ENCODE measurements at places on chromosomes 16 and 17.

DNA sequence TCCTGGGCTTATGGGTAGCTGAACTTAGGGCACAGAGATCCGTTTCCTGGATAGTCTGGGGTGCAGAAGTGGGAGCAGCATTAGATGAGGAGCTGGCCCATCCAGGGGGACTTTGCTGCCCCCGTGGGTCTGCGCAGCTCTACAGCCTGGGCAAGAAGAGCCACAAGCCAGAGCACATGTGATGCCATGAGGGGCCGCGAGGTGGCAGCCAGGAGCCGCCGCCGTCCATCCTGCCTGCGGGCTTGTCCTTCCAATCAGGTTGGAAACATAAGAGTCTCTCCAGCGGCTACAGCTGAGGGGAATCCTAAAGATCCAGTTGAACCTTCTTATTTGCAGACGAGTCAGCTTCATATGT, 21.9 kb downstream of the C1QTNF1 start:
- peak; percentile 62 for DNase-seq

GRCh38 chr16:75340741-75341491, 89.5 kb upstream of the BCAR1 start:
- DNase-seq: no peak

- DNase-seq: no peak
Measured at GRCh38 chr16:69131167-69131838, 1.1 kb downstream of the CHTF8 start.

DNA sequence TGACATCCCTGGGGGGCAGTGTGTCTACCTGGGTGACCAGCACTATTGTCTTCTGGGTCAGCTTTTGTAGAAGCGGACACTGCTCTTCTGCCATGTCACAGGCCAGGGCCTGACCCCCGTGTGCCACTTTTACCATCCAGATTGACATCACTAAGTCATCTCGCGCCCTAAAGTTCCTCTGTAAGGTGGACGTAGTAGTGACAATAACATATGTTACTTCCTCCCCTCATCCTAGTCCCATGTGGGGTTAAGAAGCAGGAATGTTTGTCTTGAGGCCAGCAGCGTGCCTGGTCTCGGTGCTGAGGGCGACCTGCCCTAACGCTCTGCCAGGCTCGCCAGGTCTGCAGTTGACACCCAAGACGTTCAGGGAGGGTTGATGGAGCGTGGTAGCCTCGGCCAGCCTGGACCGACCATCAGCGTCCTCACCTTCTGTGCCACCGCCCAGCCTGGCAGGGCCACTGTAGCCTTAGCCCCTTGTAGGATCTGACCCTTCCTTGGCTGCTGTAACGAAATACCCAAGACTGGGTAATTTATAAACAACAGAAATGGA, 20.7 kb downstream of the GAA start:
- DNase-seq: no peak

GRCh38 chr16:58492066-58492465, 7.9 kb upstream of the NDRG4 start:
- DNase-seq: no peak

GRCh38 chr16:87832741-87833502, 36.4 kb downstream of the SLC7A5 start:
- no peak for DNase-seq

DNA sequence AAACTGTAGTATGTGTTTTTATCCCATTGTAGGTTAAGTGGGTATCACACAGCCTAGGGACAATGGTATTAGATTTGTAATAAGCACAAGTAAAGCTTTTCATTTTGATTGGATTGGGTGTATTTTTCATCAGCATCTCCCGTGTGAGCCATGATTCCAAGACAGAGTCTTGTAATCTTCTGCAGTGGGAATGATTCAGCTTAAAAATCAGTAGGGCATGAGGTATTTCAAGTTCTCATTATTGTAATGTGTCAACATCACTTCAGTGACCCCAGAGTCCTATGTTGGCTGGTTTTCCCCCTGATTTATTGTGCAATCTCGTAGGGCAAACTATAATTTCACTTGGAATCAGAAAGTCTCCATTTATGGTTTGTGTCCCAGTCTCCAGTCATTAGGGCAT, 833.2 kb upstream of the RBFOX1 start:
- DNase-seq: no peak

DNA sequence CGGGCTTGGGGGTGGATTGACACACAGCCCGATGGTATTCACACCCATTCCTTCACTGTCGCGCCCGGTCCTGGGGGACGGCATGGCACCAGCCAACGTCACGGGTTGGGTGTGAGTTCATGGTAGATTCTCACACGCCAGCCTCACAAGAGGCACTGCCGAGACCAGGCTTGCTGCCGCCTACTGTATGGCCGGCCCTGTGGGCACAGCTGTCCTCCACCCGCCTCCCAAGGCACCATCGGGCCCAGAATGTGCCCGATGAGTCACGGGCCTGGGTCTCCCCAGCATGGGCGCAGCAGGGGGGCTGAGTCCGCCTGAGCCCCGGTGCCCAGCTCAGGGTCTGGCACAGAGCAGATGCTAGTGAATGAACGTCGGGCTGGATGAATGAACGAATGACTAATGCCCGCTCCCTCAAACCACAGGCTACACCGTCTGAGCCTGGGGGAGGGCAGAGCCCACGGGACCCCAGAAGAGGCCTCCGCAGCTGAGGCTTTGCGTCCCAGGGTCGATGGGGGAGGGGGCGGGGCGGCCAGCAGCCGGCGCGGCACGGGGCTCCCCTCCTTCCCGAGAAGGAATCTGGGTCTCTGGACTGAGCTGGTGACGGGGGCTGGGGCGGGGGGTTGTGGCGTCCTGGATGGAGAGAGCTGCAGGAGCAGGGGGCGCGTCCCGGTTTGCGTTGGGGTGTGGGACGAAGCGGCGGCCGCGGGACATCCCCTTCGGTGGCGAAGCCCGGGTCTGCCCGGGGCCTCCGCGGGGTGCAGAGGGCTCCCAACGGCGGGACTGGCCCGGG, 829 bp downstream of the PITPNM3 start:
- peak; percentile 5 for DNase-seq

DNA sequence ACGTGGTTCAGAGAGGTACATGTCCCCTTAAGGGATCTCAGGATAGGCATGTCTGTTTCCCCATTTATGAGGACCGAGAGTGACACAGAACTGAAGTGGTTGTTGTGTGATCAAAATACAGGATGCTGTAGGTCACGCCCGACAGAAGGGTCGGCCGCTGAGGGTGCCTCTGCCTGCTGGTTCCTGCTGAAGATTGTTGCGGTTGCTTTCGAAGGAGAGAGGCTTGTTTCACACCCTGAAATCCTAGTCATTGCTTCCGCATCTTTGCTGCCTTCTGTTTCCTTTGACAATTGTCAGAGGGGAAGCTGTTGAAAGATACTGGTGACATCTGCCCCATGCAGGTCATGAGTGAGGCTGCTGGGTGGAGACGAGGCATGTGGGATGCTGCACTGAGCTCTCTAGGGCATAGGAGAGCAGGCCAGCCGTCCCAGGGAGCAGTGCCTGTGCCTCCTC, 3.8 kb upstream of the NAT9 start:
- peak; percentile 34 for DNase-seq

DNA sequence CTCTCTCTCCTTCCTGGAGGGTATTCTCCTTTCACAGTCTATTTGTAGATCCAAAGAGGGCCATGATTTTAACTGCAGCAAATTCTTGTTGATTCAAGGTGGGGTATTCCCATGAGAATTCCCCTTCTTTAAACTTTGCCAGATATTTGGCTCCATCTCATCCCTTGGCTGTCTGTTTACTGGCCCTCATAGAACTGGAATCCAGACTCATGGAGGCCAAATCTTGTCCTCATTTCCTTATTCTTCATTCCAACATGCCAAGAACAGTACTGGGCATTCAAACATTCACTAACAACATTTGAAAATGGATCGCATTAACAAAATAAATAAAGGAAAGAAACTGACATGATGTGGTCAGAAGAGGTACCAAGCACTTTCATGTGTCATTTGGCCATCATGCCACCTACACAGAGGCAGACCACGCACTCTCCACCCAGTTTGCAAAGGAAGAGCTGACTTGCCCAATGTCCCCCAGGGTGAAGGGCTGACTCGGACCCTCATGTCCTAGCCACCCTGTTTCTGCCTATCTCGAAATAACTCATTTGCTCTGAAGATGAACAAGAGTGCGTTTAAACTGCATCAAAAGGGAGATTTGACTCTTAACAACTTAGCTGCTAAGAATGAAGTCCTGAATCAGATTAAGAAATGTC, 23.1 kb upstream of the SLC35B1 start:
- no peak for DNase-seq

- DNase-seq: peak; percentile 62
Measured at GRCh38 chr17:48012151-48012520, 25.5 kb downstream of the COPZ2 start.

- peak; percentile 56 for DNase-seq
Measured at GRCh38 chr16:81315271-81316175, 761 bp downstream of the GAN start.

DNA sequence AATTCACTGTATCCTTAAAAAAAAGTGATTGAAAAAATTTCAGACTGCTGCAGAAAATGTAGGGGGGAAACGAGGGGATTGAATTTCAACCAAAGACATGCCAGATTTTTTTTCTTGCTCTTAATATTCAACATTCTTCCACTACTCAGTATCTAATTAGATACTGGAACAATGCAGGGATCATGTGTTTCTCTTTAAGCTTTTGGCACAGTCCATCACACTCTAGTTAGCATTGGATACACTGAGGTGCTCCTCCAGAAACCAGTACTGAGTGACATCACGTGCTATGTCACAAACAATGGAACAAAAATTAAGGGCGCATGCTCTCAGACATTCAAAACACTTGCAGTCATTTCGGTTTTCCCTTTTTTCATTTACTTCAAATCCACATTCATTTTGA, 298.6 kb upstream of the PSMD7 start:
- DNase-seq: no peak

GRCh38 chr16:56477096-56477878, 25.9 kb downstream of the OGFOD1 start:
- no peak for DNase-seq

- no peak for DNase-seq
Measured at GRCh38 chr17:27856676-27857432, 36.3 kb downstream of the LYRM9 start.

DNA sequence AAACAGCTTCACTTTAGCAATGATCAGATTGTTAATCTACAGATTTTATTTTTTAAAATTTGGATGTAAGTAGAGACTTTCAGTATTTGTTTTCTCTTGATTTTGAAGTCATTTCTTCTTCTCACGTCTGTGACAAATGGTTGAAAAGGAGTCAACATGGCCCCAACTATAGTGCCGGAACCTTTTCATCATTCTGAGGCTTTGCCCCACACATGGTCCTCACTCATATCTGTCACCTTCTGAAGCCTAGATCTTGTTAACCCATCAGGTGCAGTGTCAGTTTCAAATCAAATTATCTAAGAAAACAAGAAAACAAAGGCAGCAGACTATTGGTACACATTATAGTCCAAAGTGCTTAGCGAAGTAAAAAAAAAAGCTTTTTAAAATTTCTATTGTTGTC, 124.1 kb downstream of the TRIM37 start:
- DNase-seq: no peak

DNA sequence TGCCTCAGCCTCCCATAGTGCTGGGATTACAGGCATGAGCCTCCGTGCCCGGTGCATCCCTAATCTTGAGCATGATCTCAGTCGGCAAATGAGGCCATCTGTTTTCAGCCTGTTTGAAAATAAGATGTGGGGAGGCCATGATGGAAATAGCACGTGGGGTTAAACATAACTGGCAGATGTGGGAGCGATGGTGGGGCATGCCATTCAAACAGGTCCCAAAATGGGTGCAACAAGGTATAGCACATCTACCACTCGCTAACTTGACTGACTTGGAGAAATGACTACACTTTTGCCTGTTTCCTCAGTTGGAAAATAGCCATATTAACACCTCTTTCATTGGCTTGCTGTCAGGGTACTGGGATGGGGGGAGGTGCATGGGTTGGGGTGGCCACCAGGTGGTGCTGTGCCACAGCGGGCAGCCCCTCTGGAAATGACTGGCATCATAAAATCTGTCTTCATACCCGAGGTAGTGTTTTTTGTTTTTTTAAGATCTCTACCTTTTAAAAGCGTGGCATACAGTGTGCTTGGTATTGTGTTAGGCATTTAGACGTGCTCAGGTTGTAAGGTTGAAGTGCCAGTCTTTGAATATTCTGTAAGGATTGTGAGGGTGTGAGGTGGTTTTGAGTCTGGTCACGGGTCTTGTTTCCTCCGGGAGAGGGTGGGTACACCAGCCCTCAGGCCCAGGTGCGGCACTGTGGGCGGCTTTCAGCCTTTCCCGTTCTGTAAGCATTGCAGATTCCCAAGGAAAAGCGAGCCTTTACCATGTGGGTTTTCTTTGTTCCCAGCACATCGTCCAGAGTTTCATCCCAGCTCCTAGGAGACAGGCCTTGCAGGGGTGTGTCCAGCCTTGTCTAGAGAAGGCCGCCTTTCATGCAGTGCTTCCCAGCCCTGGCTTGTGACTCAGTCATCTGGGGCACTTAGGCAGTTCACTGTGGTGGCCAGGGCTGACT, 2.9 kb upstream of the TTYH2 start:
- DNase-seq: peak; percentile 80

GRCh38 chr16:87528690-87529579, 36.1 kb upstream of the ZCCHC14 start:
- no peak for DNase-seq
